ENCODE measurements at places on chromosomes 4 and X.

GRCh38 chr4:22743290-22743689, 50.6 kb downstream of the GBA3 start:
- DNase-seq: no peak

- DNase-seq: no peak
Observed at GRCh38 chrX:112211459-112211858, 128.9 kb upstream of the TRPC5 start.

DNA sequence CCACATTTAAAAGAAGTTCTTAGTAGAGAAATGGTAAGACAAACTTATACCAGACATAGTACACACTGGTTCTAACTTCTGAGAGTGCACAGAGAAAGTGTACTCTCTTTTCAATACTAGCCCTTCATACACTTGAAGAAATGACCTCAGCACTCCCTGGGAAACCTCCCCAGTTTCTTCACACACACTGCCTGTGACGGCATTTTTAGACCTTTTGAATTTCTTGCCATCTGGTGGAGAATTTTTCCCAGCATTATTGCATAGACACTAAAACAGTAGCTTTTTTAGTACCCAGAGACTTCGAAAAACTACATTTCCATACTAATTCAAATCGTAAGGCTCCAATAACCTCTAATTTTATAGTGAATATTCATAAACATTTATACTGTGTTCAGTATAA, 341.6 kb upstream of the MAOA start:
- no peak for DNase-seq

GRCh38 chrX:154051201-154051810, 31.6 kb upstream of the IRAK1 start:
- DNase-seq: peak; percentile 5

GRCh38 chr4:2595436-2595835, 59.0 kb downstream of the FAM193A start:
- no peak for DNase-seq

GRCh38 chr4:41750626-41751448, 2.3 kb upstream of the PHOX2B start:
- DNase-seq: no peak

DNA sequence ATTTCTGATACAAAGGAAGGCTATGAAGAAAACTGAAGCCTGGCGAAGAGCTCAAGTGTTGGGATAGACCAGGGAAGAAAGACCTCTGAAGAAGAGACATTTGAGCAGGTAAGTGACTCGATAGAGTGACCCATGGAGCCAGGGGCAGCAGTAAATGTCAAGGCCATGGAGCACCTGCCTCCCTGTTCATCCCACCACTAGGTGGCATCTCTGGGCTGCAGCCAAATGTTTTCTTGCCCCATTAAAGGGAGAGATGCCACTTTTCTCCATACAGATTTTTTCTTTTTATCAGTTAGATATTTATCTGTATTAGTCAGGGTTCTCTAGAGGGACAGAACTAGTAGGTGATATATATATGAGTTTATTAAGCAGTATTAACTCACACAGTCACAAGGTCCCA, 4.9 kb upstream of the ZNF81 start:
- DNase-seq: peak; percentile 3

GRCh38 chr4:123976819-123977218, 580.2 kb downstream of the SPRY1 start:
- DNase-seq: no peak

- DNase-seq: no peak
Observed at GRCh38 chrX:108582151-108582550, 142.5 kb downstream of the COL4A5 start.

- no peak for DNase-seq
Observed at GRCh38 chr4:123853651-123854050, 457.1 kb downstream of the SPRY1 start.

- no peak for DNase-seq
Observed at GRCh38 chrX:17511556-17511955, 136.6 kb downstream of the NHS start.

GRCh38 chr4:78162821-78163220, 105.7 kb downstream of the FRAS1 start:
- no peak for DNase-seq
